T47D (cell line): ENCODE measurements at places on chromosomes 13 and 19.

GRCh38 chr19:6970021-6970420 lies 51.2 kb downstream of the MBD3L2B start:
- no peak for DNase-seq

DNA sequence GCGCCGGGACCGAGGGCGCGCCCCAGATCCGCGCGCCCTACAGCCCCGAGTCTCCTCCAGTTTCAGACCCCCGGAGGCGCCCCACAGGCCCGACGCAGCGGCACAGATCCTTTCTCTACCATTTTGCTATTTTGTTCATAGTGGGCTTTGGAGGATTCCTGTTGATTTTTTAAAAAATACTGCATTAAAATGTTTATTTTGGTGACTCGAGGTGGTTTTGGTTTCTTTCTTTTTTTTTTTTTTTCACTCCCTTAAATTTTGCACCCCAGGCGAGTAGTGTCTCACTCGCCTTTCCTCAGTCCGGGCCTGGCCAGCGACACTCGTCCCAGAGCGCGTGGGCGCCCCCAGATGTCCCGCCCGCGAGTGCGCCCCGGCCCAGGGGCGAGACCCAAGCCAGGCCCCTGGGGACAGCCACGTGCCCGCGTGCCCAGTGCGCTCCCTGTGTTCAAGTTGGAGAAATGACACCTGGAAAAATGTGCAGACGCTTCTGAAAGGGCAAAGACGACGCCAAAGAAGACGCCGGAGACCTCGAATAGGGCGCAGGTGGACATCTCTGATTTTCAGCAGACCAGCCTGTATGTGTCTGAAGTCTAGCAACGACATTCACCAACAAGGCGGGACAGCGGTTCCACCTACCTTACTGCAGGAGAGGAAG lies 471 bp upstream of the INSR start:
- DNase-seq = no peak

DNA sequence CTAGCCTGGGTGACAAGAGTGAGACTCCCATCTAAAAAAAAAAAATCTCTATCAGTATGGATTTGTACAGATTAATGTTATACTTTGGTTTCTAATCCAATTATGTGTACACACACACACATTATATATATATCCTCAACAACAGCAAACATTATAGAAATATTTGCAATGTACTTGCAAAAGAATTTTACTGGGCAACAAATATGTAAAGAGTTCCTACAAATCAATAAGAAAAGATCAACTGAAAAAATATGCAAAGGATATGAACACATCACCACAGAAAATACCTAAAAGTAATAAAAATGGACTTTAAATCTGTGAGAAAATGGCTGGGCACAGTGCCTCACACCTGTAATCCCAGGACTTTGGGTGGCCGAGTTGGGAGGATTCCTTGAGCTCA lies 40.9 kb upstream of the NFIC start:
- DNase-seq = no peak

DNA sequence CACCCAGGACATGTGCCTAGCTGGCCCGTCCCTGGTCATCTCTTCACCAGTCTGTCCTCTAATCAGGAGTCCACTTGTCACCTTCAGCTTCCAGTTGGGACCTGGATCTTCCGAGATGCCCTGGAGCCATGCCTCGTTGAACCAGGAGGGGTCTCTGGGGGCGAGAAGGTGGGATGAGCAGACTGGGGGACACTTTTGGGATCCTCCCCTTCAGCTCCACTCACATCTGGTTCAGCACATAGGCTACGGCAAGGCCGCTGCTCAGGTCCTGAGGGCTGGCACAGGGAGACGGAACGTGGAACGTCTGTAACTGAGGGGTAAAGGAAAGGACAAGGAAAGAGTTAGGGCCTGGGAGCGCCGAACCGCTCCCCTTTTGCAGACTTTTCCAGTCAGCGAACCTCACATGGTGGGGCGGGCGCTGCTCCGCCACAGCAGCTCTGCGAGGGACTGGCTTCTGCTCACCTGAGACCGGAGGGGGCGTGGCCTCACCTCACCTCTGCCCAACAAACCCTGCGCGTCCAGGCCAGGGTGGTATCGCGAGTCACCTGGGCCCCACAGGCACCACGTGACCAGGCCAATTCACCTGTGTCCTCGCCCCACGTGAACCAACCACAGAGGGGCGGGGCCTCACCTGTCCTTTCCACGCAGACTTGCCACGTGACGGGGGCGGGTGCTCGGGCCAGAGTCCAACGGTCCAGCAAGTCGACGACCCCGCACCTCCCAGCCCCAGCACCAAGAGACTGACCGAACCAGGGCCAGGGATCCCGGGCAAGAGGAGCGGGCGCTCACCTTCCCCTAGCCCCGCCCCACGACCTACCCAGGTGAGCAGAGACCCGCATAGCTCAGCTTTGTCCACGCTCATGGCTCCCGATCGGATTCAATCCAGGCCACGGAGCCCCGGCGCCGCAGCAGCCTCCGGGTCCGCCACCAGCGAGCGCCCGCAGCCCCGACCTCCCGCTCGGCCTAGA lies at the start of gene HOOK2:
Gene HOOK2 (minus strand): TSS at position 965 of the 968 bp plus-strand sequence. CDS start 103 bp downstream, at position 862.
- DNase-seq = peak; percentile 92

- DNase-seq = no peak
Observed at GRCh38 chr13:77616027-77616426, 80.5 kb downstream of the SCEL start.

GRCh38 chr13:113764793-113765563 lies 6.0 kb downstream of the TMEM255B start:
- DNase-seq = no peak

- no peak for DNase-seq
Observed at GRCh38 chr13:39821977-39822376, 166.5 kb downstream of the COG6 start.

DNA sequence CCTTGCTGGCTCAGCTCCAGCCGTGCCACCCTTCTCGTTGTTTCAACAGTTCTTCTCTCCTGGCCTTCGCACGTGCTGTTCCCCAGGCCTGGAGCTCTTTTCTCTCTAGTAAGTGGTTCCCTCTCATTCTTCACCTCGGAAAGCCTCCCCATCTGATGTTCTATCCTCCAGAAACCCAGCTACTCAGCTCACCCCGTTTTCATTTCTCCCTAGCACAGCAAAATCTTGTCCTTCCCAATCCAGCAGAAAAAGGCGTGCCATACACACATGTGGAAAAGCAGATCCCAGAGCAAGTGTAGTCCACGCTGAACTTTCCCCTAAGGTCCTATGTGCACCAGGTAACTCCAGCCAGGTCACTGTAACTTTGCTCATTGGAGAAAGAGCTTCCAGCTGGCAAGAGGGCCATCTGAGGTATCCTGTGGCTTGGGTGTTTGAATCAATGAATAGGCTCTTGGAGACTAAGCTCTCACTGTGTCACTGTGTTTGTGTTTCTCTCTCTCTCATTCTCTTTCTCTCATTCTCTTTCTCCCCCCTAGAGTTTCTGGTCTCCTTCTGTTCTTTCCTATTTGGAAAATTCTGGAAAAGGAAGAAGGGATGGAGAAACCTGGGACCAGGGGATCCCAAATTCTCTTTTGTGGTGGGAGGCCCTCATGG lies 49.0 kb downstream of the COLGALT1 start:
- DNase-seq = no peak

DNA sequence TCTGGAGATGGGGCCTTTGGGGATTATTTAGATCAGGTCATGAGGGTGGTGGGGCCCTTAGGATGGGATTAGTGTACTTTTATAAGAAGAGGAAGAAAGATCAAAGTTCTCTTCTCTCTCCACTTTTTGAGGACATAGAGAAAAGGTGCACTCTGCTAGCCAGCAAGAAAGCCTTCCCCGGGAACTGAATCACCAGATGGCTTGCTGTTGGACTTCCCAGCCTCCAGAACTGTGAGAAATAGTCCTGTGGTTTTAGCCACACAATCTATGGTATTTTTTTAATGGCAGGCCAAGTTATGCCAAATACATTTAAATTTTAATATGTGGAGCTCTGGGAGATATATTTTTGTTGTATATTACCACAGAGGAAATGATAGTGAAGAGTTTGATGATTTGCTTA lies 385.8 kb downstream of the KLF12 start:
- DNase-seq = no peak

- DNase-seq = no peak
Observed at GRCh38 chr19:9531933-9532332, 6.5 kb downstream of the ZNF426 start.

DNA sequence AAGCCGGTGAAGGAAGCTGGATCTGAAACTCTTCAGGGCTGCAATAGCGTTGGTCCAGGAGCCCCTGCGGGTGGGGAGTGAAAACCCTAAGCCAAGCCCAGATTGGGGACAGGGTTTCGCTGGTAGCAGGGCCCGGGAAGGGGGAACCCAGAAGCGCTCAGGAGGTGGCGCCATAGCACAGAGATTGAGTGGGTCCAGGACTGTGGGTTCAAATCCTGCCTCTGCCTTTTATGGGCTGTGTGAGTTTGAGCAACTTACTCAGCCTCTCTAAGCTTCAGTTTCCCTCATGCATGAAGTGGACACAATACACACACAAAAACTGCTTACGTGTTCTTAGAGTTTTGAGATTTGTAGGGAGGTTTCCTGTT lies 8.3 kb upstream of the SYCN start:
- DNase-seq = no peak

GRCh38 chr19:848386-848921 lies 3.6 kb upstream of the ELANE start:
- DNase-seq = no peak

DNA sequence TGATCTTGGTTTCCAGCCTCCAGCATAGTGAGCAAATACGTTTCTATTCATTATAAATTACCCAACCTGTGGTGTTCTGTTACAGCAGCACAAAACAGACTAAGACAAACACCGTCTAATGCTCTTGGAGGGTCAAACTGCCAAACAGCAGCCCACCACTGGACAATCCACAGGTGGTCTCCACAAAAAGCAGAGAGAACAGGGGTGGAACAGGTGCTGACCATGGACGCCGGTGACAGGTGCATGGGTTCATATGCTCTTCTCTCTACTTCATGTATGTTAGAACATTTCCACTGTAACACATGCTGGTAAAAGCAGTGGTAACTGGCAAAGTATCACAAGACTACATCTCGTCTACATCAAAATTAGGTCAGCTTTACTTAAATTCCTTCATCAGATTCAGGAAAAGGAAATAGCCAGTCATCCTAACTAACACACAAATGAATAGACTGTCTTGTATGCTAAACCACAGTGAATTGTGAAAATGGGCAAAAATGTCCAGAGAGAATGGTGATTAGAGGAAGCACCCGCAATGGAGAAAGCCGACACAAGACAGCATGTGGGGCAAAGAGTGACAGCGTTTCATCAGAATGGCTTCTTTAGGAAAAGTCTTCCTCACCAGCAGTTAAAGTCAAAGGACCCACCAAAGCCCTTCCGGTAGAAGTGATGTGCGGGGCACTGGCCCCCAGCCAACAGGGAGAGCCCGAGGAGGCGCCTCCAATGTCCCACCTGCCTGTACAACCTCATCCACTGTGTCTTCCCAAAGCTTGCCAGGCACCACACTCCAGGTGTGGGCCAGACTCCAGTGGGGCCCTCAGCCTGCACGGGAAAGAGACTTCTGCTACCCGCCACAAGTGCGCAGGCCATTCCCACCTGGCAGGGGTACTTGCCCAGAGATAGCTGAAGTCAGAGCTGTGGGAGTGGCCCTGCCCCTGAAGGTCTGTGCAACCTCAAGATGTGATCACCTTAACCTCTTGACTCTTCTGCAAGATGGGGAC lies 6.5 kb downstream of the CARS2 start:
- DNase-seq = no peak

GRCh38 chr19:13031917-13032623 lies 36.8 kb downstream of the NFIX start:
- no peak for DNase-seq

GRCh38 chr19:47022541-47023447 lies 3.2 kb downstream of the NPAS1 start:
- DNase-seq = no peak

DNA sequence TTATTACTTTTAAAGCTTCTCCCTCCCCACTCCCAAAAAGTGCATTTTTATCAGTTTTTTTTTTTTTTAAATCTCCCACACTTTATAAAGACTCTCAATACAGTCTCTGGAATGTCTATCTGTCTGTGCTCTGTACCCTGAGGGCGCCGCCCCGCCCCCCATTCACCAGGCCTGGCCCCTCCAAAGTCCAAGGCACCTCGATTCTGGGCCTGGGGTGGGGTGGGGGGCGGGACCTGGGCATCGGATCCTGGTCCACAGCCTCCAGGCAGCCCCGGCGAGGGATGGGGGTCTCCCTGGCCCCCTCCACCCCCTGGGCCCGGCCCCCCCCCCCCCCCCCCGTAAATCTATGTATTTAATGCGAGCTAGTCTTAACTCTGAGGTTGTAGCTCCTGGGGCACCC lies 23.3 kb downstream of the ZBTB7A start:
- DNase-seq = no peak

DNA sequence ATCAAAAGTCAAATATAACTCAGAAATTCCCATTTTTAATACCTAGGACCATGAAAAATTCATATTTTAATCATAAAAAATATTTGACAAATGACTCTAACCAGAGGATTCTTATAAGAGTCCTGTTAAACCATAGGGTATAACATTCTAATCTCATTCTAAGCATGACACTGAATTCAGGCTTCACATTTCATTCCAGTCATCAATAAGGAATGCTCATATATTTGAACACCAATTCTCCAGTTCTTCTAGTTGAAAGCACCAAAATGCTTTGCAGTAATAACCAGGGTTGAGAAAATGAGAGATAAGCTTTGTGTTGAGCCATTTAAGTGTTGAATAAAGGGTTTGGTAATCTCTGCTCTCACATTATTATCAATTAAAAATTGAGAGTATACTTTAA lies 147.5 kb downstream of the VWA8 start:
- DNase-seq = no peak

GRCh38 chr13:26132756-26133155 lies 80.9 kb upstream of the SHISA2 start:
- DNase-seq = no peak

GRCh38 chr19:50433201-50434180 lies 799 bp downstream of the MYBPC2 start:
- DNase-seq = no peak

DNA sequence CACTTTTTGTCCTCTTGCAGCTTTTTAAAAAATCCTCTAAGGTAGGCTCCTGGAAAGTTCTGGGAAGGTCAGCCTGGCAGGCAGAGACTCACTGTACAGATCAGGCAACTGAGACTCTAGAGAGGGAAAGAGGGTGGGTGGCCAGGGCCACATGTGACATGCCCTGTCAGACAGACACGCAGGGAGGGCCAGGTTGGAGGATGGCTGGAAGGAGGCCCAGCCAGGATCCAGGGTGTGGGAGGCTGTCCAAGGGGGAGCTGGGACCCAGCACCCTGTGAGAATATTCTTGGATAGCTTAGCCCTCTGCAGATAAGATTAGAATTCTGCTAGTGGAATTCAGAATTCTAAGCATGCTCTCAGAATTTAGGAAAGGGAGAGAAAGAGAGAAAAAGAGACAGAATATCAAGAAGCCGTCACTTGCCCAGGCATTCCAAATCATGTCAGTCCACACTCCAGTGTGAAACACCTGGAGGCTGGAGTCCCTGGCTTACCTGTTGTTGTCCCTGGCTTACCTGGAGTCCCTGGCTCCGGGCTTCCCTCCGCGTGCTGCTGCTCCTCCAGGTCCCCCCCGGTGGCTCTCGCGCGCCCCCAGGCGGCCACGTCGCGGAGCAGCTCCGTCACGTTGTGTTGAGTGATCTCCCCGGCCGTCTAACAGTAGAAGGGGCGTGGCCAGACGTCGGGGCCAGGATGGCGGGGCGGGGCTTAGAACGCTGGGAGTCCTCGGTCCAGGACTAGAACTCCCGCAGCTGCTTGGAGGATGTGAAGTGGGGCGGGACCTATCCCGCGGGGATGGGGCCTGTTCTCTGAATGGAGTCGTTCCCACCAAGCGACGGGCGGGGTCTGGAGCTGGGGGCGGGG lies 2.8 kb upstream of the TNNI3 start:
- peak; percentile 97 for DNase-seq

- no peak for DNase-seq
Observed at GRCh38 chr13:34808649-34809048, 133.4 kb upstream of the NBEA start.

- DNase-seq = no peak
Observed at GRCh38 chr19:3480383-3481091, at the start of gene SMIM24. Gene SMIM24, minus strand, starts transcription at chr19:3480525. Its CDS starts 62 bp downstream, at chr19:3480463.
